WTC11 (cell line): ENCODE measurements at places on chromosomes 1 and 21. TPM values are rescaled to one million over a fixed set of nuclear protein-coding genes. Genes with fewer than 3 reads are reported as not detected.

DNA sequence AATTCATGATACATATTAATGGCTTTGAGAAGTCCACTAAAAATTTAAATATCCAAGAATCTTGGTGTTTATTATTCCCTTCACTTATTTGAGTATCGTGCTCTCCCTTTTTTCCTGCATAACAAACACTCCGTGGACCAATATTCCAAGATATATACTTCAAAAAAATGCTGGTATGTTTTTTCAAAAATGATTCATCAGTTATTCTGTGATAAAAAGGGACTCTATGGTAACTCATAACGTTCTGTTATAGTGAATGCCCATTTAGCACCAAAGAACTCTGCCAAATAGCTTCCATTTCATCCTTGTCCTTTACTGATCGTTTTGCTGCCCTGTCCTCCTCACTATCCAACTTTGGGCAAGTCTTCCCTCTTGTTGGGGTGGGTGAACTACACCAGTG lies 12.9 kb downstream of the GIPC2 start:
- no peak overlapping the region for H3K4me3 ChIP-seq
- DNase-seq: no peak
- H3K27me3 ChIP-seq: no peaks in the 10 kb centered on the region

Gene CFHR3
- total RNA-seq: 0.24 to 0.80 TPM (median 0.27 TPM) in 3 replicates

Gene ADGRL4
- 0.37 to 1.4 TPM (median 0.50 TPM) in 3 replicates for total RNA-seq

DNA sequence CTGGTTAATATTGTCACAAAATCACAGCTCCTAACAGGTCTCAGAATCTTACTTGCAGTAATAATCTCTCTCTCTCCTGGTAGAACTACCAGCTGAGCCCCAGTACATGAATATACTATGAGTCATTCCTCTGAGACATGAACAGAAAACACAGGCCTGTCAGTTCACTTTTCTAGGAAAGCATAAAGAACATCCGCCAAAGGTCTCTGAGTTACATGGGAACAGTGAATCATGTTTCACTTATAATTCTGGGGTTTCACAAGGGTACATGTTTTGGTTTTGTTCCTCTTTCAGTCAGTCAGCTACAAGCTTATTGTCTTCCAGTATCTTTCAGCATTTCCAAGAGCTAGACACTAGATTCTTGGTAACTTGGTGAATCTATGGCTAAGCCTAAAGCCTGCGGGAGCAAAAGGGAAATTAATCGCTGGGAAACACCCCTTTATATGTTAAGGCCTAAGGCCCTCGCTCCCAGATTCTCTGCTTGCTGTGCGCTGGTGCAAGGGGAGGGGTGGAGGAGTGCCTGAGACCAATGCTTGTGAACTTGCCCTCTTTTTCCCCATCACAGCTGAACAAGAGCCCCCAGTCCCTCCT lies 31.7 kb downstream of the IFNGR2 start:
- H3K27me3 ChIP-seq: no peaks in the 10 kb centered on the region
- no peak for DNase-seq
- peaks cover 50% of the 10 kb centered on the region for H3K36me3 ChIP-seq
- no peak overlapping the region for H3K4me3 ChIP-seq
- no peaks in the 10 kb centered on the region for H3K4me1 ChIP-seq
- no peak overlapping the region for H3K27ac ChIP-seq

DNA sequence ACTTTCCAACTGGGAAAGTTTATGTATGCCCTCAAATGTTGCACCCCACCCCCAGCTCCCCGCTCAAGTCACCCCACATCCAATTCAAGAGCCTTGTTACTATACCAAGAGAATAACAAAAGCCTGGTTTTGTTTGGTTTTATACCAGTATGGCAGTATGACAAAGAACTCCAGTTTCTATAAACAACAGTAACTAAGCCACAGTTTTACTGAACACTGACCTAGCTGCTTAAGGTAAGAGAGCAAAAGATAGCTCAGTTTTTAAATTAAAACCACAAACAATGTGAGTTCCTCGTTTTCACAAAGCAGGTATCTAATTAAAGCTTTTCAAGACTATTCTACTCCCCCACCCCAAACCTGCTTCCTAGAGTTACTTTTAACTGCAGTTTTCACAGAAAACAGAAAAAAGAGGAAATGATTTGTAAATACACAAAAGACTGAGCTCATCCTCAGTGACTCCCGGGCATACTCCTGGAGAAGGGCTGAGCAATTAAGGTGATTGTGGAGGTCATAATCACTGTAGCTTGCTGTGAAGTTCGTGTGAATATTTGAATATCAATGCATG lies 59.3 kb upstream of the LHX8 start:
- peak overlapping the region; percentile 55 for H3K4me3 ChIP-seq
- no peak for DNase-seq
- H3K36me3 ChIP-seq: no peaks in the 10 kb centered on the region
- peaks cover 72% of the 10 kb centered on the region for H3K4me1 ChIP-seq
- peak overlapping the region; percentile 98 for H3K27ac ChIP-seq

DNA sequence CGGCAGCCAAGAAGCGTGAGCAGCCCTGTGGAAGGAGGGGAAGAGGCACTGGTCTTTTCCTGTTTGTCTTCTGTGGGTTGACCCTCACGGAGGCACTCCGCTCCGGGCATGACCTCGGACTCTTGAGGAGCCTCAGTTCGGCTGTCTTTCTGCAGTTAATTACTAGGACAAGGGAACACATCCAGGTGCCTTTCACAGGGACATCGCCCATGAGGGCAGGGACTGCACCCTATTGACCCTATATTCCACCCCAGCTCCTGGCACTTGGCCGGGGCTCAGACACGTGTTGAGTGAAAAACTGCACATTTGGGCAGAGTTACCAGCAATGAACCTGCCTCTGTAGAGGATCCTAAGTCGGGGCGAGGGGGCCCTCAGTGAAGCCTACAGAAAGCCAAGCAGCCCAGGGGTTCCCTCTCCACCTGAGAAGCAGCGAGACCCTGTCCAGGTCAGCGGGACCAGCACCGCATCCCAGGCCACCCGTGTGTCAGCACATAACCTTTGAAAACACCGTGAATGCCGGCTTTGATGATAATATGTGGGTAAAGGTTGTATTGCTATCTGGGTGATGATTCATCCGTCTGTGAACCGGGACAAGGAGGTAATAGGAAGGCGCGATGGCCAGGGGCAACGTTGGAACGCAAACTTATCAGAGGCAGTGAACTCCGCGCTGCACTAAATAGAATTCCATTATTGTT lies 161.4 kb upstream of the ARHGEF16 start:
- H3K4me1 ChIP-seq: no peaks in the 10 kb centered on the region
- DNase-seq: no peak
- no peak overlapping the region for H3K4me3 ChIP-seq
- no peak overlapping the region for H3K27ac ChIP-seq
- no peaks in the 10 kb centered on the region for H3K27me3 ChIP-seq

DNA sequence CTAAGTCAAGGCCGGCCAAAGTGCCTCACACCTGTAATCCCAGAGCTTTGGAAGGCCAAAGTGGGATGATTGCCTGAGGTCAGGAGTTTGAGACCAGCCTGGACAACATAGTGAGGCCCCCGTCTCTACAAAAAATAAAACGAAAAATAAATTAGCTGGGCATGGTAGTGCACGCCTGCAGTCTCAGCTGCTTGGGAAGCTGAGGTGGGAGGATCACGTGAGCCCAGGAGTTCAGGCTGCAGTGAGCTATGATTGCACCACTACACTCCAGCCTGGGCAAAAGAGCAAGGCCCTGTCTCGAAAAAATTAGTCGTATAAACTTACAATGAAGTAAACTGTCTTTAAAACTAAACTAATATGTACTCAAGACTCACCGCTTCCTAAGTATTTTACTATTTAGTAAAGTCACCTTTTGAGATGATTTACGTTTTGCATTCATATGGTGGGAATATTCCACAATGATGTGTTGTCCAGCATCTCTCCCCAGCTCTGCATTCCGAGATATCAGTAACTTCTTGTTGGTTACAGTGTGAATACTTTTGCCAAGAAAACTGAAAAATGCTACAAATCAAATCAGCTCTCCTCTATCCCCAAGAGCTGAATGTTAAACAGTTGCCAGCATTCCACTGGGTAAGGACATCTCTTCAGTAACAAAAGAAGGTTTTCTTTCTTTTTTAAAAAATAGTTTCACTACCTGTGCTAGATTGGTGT lies 84.9 kb upstream of the C21orf91 start:
- H3K4me1 ChIP-seq: peaks cover 60% of the 10 kb centered on the region
- peaks cover 15% of the 10 kb centered on the region for H3K36me3 ChIP-seq
- H3K27me3 ChIP-seq: no peaks in the 10 kb centered on the region
- no peak overlapping the region for H3K4me3 ChIP-seq
- DNase-seq: no peak
- H3K27ac ChIP-seq: no peak overlapping the region

DNA sequence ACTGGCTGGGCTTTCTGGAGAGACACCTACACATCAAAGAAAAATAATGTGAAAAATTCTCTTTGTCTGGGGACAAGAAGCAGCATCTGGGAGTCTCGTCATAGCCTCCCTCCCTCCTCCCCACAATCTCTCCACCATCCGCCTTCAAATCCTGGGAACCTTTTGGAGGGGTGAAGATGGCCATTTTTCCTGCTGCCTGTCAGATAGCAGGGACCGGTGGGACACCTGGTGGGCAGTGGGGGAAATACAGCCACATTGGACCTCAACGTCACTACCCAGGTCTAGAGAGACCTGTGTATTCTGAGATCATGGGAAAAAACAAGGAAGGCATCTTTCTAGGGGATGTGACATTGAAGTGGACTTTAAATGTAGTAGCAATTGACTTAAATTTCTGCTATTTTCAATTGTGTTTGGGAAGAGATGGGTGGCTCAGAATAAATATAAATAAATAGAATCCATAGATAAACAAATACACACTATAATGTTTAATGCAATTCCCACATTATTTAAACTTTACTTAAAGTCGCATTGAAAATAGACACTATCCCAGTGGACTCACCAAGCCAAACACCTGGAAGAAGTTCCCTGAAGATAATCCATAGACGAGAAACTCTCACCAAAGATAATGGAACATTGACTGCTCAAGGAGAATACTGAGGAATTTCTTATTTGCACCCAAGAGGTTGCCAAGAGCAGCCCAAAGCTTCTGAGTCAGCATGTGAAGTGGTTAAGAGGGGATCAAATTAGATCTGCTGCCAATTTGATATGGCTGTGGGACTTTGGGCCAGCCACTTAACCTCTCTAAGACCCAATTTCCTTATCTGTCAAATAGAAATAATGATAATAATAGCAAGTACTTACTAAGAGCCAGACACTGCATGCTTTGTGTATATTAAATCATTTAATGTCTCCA lies 147.6 kb upstream of the CAMK1G start:
- no peak overlapping the region for H3K4me3 ChIP-seq
- DNase-seq: peak; percentile 96
- peaks cover 50% of the 10 kb centered on the region for H3K4me1 ChIP-seq
- peaks cover 24% of the 10 kb centered on the region for H3K36me3 ChIP-seq
- H3K27me3 ChIP-seq: peaks cover 2% of the 10 kb centered on the region; the same call in 1 of the 2 replicates

- no peaks in the 10 kb centered on the region for H3K36me3 ChIP-seq
- no peak for DNase-seq
- no peaks in the 10 kb centered on the region; the same call in 1 of the 2 replicates for H3K27me3 ChIP-seq
- H3K4me1 ChIP-seq: no peaks in the 10 kb centered on the region
These were observed 45.9 kb downstream of the TRIM11 start for GRCh38 chr1:228360533-228361313.

- DNase-seq: no peak
- H3K27me3 ChIP-seq: no peaks in the 10 kb centered on the region
- peaks cover 36% of the 10 kb centered on the region for H3K36me3 ChIP-seq
- peak overlapping the region; percentile 65; the same call in 1 of the 2 replicates for H3K27ac ChIP-seq
- H3K4me3 ChIP-seq: no peak overlapping the region
These were observed 118.5 kb downstream of the ZMYM4 start for GRCh38 chr1:35386959-35387358.

- DNase-seq: no peak
- H3K4me3 ChIP-seq: no peak overlapping the region
- no peaks in the 10 kb centered on the region; the same call in 1 of the 2 replicates for H3K27me3 ChIP-seq
- H3K36me3 ChIP-seq: no peaks in the 10 kb centered on the region
- H3K4me1 ChIP-seq: no peaks in the 10 kb centered on the region
- no peak overlapping the region for H3K27ac ChIP-seq
These were observed 19.6 kb upstream of the RAP1A start for GRCh38 chr1:111599781-111600693.

- H3K36me3 ChIP-seq: peaks cover 6% of the 10 kb centered on the region; the same call in 1 of the 2 replicates
- H3K27ac ChIP-seq: no peak overlapping the region
- no peak for DNase-seq
- no peak overlapping the region for H3K4me3 ChIP-seq
- H3K27me3 ChIP-seq: no peaks in the 10 kb centered on the region
These were observed 28.5 kb downstream of the RYR2 start for GRCh38 chr1:237070519-237070918.

DNA sequence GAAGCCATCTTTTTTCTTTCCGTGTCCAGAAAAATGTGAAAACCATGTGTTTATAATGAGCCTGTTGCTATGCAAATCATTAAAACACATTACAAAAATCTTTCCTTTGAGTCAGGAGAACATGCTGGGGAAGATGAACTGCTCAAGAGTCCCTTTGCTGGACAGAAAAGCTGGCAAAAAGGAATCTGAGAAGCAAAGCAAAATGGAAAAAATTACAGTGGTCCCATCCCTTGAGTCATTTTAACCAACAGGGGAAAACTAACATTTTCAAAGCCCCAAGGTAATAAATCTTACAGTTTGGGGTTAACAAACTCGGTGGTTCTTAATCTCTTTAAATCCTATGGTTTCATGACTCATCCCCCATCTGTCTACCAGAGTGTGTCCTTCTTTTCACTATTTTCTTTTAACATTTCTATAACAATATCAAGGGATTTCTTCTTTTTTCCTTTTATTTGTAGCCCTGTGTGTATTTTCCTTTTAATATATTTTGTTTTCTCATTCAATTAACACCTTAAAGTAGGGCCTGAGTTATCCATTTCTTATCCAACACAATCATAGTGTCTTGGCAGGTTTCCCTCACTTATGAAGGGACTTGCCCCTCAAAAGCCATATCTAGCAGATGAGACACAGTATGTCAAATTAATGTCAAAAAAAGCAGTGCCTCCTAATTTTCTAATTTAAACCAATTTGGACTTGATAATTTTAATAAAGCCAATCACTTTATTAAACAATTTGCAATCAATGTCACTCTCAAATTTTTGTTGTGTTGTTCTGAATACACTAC lies 105.4 kb downstream of the PTPN14 start:
- no peak for DNase-seq
- H3K27me3 ChIP-seq: no peaks in the 10 kb centered on the region
- H3K4me1 ChIP-seq: peaks cover 77% of the 10 kb centered on the region
- H3K36me3 ChIP-seq: peaks cover 10% of the 10 kb centered on the region
- H3K27ac ChIP-seq: peak overlapping the region; percentile 99
- no peak overlapping the region; the same call in 1 of the 2 replicates for H3K4me3 ChIP-seq

Gene ZFYVE9
- 19.2 to 20.1 TPM (median 19.6 TPM) in 3 replicates for total RNA-seq

- peaks cover 6% of the 10 kb centered on the region for H3K4me1 ChIP-seq
- no peak overlapping the region for H3K27ac ChIP-seq
- no peak for DNase-seq
- no peaks in the 10 kb centered on the region for H3K36me3 ChIP-seq
These were observed 8.9 kb downstream of the SETSIP start for GRCh38 chr1:92066321-92066720.

DNA sequence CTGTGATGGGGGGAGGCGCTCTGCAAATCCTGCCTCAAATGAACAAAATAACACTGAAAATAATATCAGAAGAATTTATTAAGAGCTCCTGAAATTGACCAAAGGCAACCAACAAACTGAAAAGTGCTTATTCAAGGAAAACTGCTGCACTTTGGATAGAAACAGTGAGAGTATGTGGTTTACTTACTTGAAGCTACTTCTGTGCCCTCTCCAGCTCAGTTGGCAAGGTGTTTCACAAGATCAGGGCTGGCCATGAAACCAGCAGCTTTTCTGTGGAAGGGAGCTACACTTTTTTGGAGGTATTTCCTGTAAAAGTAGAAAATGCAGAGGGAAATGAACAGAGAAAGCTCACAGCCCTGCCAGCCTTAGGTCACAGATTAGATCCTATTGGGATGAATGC lies 310.0 kb upstream of the SPAG17 start:
- H3K4me3 ChIP-seq: no peak overlapping the region
- H3K4me1 ChIP-seq: 0 out of 2 replicates have a peak, but pooled peaks cover 5% of the 10 kb centered on the region
- no peak overlapping the region for H3K27ac ChIP-seq
- no peak for DNase-seq
- no peaks in the 10 kb centered on the region for H3K27me3 ChIP-seq
- H3K36me3 ChIP-seq: no peaks in the 10 kb centered on the region
